ENCODE measurements at places on chromosomes 13 and 19. TPM values are rescaled to one million over a fixed set of nuclear protein-coding genes. Genes with fewer than 3 reads are reported as not detected.

The PSG6 gene
- total RNA-seq = not detected

DNA sequence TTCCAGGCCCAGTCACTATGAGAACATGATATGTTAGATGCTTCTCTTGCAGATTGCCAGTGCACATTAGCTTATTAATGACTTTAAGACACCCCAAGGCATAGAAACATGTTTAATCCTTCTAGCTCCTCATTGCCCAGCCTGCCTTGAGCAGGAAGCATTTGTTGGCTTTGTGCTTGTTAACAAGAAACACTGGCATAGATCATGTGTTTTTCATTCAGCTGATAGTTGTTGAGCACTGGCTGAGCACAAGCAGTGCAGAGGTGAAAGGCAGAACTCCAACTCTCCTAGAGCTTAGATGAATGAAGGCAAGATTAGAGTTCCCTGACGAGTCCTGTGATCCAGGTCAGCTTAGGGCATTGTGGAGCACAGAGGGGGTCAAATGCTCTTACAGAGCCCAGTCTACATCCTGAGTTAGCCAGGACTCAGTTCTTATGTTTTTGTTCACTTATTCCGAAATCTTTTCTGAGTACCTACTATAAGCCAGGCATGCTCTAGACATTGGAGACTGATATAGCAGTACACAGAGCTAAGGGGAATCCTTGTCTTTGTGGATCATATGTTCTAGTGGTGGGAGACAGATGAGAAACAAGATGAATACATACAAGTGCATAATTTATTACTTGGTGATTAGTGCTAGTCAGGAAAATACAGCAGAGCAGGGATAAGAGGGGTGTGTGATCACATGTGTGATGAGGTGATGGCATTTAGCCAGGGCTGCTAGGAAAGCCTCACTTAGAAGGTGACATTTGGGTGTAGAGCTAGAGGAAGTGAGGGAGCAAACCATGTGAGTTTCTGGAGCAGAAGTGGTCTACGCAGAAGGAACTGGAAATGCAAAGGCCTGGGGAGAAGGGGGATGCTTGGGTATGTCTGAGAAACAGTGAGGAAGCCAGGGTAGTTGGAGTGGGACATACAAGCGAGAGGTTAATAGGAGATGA, 101.2 kb downstream of the WASF3 start:
- no peak for DNase-seq

DNA sequence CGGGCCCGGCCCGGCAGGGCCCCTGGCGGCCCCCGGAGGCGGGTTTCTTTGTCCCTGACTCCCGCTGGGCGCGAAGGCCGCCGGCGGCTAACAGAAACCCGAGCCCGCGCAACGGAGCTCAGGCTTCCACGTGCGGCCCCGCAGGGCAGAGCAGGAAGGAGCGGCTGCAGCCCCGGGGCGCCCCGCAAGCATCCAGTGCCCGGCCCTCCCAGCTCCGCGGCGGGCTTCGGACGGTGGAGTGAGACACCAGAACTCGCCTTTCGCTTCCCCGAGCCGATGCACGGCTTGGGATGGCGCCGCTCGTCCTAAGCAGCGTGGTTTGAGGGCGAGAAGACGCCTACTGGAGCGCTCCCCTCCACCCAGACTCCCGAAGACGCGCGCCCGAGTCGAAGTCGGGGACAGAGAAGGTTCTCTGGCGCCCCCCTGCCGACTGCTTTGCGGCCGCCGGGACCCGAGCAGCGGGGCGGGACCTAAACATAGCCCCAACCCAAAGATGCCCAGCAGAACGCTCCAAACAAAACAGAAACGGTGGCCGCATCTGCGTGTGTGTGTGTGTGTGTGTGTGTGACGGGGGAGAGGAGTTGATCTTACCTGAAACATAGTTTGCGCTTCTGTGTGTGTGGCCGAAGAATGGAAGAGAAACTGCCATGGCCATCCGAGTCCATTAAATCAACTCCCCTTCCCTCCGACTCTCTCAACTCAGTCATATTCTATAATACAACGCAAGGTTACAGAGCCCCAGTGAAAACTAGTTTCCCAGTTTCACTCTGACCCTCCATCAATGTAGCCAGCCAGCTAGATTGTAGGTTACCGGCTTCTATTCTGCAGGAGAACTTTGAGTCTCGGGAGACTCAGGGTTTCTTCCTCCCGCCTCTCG, 629 bp upstream of the FGF9 start:
- peak; percentile 54 for DNase-seq

DNA sequence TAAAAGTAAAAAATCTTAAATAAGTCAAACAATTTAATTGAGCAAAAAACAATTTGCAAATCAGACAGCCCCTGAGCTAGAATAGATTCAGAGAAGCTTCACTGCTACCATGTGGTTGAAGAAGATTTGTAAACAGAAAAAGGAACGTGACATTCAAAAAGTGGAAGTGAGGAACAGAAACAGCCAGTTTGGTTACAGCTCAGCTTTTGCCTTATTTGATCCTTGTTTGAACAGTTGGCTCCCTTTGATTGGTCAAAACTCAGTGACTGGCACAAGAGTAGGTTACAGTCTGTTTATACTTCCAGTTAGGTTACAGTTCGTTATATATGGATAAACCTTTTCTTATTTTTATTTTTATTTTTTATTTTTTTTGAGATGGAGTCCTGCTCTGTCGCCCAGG, 5.8 kb downstream of the ZNF221 start:
- DNase-seq = no peak

GRCh38 chr19:17519967-17520366, 8.5 kb downstream of the PGLS start:
- no peak for DNase-seq
